Karpas-422 (cell line): ENCODE measurements at places on chromosomes 16 and 17.

GRCh38 chr17:8375738-8376259, 705 bp downstream of the KRABD2 start:
- DNase-seq, result peak; percentile 62

DNA sequence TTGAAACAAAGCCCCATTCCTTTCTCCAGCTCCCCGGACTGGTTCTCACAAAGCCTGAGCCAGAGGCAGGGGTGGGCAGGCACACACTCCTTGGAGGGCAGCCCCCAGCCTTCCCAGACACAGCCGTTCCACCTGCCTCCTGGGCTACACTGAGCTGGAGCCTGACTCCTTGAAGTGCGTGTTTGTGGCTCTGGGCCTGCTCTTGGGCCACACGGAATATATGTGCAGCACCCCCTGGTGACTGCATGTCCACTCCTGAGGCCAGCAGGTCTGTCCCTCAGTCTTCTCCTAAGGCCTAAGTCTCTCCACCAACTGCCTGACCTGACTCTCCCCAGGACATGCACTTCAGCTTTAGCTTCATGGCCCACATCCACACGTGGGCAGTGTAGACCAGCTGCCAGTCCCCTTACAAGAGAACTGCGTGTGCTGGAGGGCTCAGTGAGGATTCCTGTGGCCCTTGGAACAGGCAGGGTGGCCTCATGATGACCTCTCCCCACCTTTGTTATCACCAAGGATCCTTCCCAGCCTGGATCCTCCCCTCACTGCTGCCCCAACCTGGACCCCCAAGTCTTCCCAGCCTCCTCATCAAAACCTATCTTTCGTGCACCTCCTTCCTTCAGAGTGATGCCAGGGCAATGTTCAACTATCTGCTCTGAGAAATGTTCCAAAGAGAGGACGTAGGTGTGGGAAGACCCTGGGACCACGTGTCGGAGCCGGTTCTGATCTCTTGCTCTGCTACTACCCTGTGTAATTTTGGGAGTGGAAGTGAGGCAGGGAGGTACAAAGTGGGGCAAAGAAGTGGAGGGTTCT, 12.4 kb upstream of the SLC6A2 start:
- no peak for DNase-seq

DNA sequence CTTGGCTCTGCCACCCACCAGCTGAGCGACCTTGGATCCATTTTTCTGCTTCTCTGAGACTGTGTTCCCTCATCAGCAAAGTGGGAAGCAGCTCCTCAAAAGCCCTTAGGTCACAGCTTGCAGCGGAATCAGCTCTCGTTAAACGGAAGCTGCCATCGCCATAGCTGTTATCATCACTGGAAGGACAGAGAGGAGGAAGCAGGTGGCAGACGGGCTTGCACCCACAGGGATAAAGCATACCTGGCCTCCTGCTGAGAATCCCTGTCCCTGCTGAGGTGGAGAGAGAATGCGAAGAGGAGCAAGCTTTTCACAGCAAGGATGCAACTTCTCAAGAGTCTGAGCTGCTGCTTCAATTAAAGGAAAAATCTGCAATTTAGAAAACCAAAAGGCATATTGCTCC, 106.6 kb downstream of the CLEC16A start:
- DNase-seq, result no peak

GRCh38 chr16:52578007-52578828, 31.3 kb upstream of the TOX3 start:
- no peak for DNase-seq

DNA sequence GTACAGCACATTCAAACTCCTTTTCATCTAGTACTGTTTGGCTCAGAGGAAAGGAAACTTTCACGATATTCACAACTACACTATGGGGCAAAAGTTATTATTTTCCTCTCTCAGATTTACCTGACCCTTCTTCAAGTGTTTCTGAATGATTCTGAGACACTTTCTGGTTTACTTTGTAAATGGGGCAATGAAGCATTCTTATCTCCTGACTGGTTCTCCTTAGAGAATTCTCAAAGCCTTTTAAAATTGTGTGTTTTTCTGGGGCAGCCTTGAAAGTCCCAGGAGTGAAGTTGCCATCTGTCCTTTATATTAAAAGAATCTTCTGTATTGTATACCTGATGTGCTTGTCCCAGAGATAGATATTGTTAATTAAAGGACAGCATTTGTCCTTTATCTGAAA, 264.9 kb downstream of the FTO start:
- no peak for DNase-seq

- DNase-seq, result no peak
These were observed 10.9 kb downstream of the NHERF1 start for GRCh38 chr17:74759243-74759801.

GRCh38 chr17:16314189-16314588, 39.1 kb downstream of the CENPV start:
- DNase-seq, result no peak

GRCh38 chr17:28364665-28365363, at the start of gene SEBOX:
TSS of gene SEBOX (minus strand) at chr17:28365199. CDS start at chr17:28365151, 48 bp downstream.
- DNase-seq, result no peak

GRCh38 chr17:75832164-75832651, 12.0 kb downstream of the UNC13D start:
- no peak for DNase-seq

GRCh38 chr16:86511317-86512161, 1.2 kb downstream of the FOXF1 start:
- DNase-seq, result no peak

DNA sequence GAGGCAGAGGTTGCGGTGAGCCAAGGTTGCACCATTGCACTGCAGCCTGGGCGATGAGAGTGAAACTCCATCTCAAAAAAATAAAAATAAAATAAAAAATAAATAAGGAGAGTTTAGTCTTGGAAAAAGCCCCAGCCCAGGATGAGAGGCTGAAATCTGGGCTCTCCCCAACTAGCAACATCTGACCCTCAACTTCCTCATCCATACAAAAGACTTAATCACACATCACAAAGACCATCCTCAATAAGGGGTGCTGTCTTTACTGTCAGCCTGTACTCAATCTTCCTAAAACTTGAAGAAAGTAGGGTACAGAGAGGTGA, 11.4 kb upstream of the SLC4A1 start:
- no peak for DNase-seq

DNA sequence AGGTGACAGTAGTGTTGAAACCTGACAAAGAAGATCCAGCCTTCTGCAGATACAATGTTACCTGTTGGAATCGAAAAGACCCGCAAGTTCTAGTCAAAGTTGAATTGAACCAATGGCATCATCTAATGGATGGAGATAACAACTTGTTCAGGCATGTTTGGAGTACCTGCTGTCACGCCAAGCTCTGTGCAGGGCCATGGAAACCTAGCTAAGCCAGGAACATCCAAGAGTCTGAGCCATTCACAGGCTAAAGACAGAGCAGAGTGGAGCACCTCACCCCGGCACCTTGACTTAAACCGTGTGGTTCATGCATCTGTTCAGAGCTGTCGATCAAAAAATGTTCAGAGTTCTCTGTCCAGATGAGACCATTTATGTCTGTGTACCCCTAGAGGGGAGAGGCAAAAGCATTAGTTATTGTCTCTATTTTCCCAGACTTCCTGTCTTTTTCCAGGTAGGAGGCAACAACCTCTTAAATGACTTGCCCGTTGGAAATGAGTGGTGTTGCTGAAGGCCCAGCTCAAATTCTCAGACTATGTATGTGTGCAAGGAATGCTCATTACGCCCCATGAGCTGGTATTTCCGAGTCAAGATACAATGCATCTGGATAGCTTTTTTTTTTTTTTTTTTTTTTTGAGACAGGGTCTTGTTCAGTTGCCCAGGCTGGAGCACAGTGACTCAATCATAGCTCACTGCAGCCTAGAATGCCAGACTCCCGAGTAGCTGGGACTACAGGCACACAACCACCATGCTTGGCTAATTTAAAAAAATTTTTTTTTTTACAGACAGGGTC, 44.9 kb upstream of the XYLT1 start:
- DNase-seq, result no peak

DNA sequence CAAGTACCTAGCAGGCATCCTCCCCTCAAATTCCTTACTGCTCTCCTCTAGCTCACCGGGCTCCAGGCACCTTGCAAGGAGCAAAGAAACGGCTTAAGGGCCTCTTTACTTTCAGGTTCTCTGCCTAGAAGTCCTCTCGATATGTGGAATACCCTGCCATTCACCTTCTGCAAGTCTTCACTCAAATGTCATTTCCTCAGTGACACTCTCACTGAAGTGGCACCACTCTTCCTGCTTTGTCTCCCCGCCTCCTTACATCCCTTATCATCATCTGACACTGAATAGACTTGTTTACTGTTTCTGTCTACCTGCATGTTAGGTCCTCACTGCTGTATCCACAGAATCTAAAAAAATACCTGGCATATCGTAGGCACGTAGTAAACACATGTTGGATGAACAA, 947 bp downstream of the SLC7A6OS start:
- DNase-seq, result peak; percentile 56

GRCh38 chr16:89534252-89534756, 26.1 kb downstream of the SPG7 start:
- no peak for DNase-seq

DNA sequence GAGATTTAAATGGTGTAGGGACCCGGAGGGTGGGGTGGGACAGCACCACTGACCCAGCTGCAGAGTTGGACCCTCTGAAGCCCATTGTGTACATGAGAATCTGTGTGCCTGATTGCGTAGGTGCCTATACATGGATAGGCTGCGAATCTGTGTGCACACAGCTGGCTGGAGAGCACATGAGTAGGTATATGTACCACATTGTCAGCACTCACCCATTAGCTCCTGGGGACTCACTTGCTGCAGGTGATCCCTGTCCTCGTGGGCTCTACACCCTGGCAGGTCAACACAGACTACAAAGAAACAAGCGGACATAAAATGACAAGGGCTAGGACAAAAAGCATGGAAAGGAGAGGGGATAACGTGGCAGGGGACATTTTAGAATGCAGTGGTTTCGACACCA, 11.3 kb upstream of the CETP start:
- DNase-seq, result no peak

GRCh38 chr17:2366747-2367494, 29.6 kb downstream of the SGSM2 start:
- no peak for DNase-seq

- DNase-seq, result no peak
These were observed 42.3 kb upstream of the HNF1B start for GRCh38 chr17:37787055-37787757.

- no peak for DNase-seq
These were observed 38.1 kb downstream of the WSB1 start for GRCh38 chr17:27332047-27332393.

- no peak for DNase-seq
These were observed 546.3 kb upstream of the CDH11 start for GRCh38 chr16:65668064-65668595.

DNA sequence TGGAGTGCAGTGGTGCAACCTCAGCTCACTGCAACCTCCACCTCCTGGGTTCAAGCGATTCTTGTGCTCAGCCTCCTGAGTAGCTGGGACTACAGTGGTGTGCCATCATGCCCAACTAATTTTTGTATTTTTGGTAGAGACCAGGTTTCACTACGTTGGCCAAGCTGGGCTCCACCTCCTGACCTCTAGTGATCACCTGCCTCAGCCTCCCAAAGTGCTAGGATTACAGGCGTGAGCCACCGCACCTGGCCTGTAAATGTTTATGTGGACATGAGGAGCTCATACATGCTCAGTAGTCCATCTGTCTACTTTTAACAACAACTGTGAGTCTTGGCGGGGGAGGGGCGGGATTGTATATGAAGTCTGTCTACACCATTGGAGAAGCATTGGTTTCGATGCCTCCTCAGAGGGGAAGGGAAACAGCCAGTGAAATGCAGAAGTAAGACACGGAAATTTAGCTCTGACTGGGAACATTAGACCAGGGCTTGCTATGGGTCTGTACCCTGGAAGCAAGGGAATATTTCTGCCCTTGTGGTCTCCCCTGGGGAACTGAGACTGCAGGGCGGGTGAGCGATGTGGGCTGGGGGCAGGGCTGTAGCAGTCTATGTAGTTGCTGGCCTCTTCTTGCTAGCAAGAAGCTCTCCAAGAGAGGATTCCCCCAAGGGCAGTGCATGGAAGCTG, 9.3 kb downstream of the NUBP1 start:
- peak; percentile 62 for DNase-seq
